ENCODE measurements at places on chromosomes 6 and 20.

- DNase-seq = no peak
Observed at GRCh38 chr20:1619861-1620444, at the start of gene SIRPB1. SIRPB1 (minus strand) TSS chr20:1620009; CDS start chr20:1619944, 65 bp downstream.

GRCh38 chr6:87539554-87539953 lies 50.2 kb downstream of the RARS2 start:
- no peak for DNase-seq

- no peak for DNase-seq
Observed at GRCh38 chr6:81792826-81793225, 40.3 kb upstream of the TENT5A start.

DNA sequence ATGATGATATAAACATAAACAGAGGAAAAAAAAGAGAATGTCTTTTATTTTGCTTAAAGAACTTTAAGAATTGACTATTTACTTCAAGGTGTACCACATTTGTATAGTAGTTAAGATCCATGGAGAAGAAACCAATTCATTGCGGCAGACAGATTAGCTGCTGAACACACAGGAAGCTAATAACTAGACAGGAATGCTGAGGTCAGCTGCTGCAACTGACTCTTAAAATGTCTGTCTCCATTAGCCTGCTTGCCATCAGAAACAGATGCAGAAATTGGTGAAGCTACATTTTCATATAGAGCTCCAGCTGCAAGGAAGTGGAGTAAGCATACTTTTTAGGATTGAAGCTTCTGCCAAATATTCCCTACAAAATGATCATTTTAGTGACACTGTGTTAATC lies 939.5 kb downstream of the EPHA7 start:
- DNase-seq = no peak

- DNase-seq = no peak
Observed at GRCh38 chr6:155177363-155177961, 86.4 kb upstream of the CLDN20 start.

DNA sequence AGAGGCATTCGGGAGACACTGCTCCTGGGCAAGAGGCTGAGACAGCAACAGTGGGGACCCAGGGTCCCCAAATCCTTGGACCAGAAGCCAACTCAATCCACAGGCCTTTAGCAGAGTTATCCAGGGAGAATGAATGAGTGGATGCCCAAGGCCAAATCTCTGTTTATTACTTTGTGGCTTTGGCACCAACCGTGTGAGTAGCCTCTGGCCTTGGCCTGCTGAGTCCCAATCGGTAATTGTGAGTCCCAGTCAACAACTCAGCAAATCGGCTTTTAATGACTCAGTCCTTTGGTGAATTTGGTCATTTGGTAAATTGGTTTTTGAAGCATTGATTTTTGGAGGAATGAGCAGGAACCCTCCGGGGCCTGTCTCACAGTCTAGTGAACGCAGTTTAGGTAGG lies 29.1 kb upstream of the ECI2 start:
- DNase-seq = no peak

- no peak for DNase-seq
Observed at GRCh38 chr6:62707914-62708313, 421.9 kb upstream of the KHDRBS2 start.
